ENCODE measurements at places on chromosomes 7 and 10.

GRCh38 chr10:58972576-58973234 is 203.7 kb upstream of the PHYHIPL start:
- DNase-seq: no peak

DNA sequence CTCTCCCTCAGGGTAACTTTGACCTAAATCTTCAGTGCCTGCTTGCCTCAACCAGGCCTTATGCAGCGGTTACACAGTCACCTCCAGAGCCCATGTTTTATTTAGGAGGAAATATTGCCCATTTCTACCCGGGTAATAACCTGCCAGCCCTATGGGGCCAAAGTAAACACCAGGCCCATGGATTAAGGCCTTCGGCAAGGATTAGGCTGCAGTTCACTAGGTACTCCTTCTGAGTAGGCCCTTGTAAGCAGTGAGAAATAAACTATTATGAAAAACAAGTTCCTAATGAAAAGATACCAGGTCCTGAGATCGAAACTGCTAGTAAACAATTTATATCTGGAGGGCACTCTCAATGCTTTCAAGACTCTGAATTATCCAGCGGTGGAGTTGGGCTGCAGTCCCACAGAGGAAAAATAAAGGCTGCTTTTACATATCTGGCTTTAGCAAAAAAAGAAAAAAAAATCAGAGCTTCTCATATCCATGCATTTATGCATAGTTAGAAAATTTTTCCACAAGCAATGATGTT is 3.7 kb upstream of the HOXA10 start:
- no peak for DNase-seq

DNA sequence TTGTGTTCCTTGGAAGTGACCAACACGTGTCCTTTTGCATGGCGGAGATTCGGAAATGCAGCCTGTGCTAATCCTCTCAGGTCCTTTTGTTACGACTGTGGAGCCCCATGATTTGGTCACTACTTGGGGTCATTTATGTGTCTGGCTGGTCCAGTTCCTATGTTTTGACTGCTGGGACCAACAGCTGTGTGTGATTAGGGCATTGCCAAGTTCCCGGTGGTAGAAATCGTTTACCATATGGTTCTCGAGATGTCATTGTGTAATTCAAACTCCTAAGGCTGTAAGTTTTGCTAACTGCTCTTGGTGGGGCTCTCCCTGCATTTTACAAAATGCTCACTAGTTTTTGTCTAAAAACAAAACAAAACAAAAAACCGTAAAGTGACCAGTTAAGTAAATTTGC is 62.0 kb downstream of the CCNY start:
- peak; percentile 70 for DNase-seq

- no peak for DNase-seq
Observed at GRCh38 chr7:27172823-27173510, 1.2 kb downstream of the HOXA10 start.

- DNase-seq: no peak
Observed at GRCh38 chr7:148772297-148773089, 73.8 kb downstream of the CUL1 start.

DNA sequence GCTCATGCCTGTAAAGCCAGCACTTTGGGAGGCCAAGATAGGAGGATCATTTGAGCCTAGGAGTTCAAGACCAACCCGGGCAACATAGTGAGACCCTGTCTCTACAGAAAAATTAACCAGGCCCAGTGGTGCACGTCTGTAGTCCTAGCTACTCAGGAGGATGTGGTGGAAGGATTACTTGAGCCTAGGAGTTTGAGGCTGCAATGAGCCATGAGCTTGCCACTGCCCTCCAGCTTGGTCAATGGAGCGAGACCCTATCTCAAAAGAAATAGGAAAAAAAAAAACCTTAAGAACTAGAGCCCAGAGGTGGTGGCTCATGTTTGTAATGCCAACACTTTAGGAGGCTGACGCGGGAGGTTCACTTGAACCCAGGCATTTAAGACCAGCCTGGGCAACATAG is 2.2 kb downstream of the STRA8 start:
- no peak for DNase-seq

DNA sequence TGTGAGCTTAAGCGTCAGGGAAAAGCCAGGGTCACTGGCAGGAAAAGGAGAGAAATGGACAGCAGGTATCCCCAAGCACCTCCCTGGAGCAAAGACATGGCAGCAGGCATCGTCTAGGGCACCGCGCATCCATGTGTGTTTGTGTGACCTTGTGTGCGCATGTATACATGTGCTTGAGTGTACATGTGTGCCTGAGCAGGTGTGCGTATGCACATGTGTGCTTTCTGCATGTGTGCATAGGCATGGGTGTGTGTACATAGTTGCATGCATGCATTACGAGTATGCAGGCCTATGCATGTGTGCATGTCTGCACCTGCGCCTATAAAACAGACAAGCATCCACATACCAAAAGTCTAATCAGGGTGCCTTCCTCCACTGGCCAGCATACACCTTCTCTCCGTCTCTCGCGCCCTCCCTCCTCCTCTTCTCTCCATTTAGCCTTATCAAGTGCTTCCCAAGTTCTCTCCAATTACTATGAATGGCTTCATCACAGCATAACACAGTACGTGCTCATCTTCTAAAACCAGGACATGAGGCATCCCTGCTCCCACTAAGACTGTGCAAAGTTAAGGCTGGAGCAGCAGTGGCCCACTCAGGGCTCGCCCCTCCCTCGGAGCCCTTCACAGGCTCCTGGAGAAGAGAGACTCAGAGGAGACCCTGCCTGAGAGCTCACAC is 30.6 kb downstream of the RASGEF1A start:
- no peak for DNase-seq

- no peak for DNase-seq
Observed at GRCh38 chr7:121383235-121383910, 12.7 kb downstream of the FAM3C start.

DNA sequence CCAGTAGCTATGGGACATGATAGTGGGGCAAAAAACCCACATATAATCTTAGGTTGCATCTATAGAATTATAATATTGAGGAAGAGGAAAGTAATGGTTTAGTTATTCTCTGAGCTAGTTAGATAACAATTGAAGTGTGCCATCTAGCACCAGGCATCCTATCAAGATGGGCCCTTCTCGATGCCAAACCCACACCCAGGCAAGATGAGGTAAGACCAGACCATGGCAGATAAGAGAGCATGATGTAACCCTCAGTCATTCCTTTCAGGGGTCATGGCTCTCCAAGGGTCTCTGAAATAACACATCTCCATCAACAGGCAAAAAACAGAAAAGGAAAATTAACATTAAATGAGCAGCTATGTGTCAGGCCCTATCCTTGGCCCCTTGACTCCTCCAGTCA is 128.7 kb downstream of the SH3PXD2A start:
- no peak for DNase-seq

- no peak for DNase-seq
Observed at GRCh38 chr10:123868038-123869019, 23.3 kb downstream of the CPXM2 start.

GRCh38 chr10:28375399-28376354 is 72.8 kb upstream of the MPP7 start:
- DNase-seq: no peak

DNA sequence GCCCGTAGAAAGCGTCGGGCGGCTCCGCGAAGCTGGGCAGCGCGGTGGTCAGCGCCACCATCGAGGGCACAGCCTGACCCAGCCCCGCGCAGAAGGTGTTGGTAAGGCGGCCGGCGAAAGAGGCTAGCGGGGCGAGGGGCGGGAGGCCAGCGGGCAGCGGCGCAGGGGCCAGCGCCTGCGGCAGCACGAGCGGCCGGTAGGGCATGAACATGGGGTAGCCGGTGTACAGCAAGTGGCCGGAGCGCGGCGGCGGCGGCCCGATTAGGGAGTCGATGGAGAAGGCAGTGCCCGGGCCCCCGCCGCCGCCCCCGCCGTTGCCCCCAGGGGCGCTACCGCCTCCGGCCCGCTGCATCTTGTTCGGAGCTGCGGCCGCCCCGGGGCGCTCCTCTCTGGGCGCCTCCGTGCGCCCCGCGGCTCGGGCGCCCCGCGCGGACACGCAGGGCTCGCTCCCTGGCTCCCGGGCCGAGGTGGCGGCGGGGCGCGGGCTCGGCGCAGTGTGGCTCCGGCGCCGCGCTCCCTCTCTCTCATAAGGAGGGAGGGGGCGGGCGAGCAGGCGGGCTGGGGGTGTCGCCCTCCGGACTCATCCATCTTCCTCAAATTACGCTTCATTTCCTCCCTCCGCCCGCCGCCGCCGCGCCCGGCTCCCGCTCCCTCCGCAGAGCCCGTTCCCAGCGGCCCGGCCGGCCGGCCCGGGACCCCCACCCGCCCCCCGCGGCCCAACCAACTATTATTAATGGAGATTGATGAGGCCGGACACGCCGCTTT is at the start of gene GBX1:
Gene GBX1, minus strand, starts transcription at position 498 of the 765 bp plus-strand sequence. Its CDS starts 146 bp downstream, at position 352.
- peak; percentile 50 for DNase-seq

GRCh38 chr7:17598846-17599245 is 300.4 kb downstream of the AHR start:
- no peak for DNase-seq

DNA sequence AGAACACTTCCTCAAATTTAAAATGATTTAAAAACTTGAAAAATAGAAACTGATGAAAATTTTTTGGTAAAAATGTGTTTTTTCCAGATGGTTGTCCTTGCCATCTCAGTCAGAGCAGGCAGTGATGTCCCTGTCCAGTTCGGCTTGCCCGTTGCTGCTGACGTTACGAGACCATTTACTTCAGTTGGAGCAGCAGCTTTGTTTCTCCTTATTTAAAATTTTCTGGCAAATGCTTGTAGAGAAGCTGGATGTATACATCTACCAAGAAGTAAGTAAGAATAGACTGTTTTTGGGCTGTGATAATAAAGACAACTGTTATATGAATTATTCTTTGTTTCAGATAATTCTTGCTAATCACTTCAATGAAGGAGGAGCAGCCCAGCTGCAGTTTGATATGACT is 16.1 kb downstream of the EFCAB10 start:
- no peak for DNase-seq

- no peak for DNase-seq
Observed at GRCh38 chr7:128073671-128074310, 42.6 kb upstream of the LRRC4 start.

DNA sequence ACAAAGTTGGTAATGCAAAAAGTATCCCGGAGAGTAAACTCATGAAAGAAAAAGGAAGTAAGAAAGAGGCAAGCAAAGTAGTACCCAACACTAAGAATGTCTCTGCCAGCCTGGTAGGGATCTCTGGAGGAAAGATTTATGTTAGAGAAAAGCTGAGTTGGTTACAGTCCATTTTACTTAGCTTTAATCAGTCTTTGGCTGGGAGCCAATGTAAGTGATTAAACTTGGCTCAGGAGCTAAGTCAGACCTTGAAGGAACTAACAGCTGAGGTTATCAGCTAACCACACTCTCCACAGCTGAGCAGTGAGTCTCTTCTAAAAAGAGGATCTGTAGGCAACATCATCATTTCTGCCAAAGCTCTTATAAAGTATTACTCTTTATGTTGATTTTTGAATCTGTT is 148.0 kb downstream of the ANKRD7 start:
- DNase-seq: no peak

- no peak for DNase-seq
Observed at GRCh38 chr7:147509035-147509501, 1081.5 kb upstream of the C7orf33 start.

DNA sequence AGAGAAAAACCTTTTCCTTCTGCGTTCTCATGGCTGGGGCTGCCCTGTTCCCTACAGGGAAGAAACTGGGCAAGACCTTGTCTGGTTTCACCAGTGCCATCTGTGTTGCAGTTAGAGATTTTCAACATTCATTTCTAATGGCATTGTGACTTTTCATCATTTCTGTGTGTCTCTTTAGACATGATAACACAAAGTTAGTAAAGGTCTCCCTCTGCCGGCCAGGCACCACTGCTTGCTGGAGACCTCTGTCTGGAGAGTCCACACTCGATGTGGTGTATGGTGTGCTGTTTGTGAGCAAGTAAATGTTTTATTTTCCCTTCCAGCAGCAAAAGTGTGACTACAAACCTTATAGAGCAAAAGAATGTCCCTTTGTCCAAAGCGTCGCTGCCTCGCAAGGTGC is 213.5 kb downstream of the PAXIP1 start:
- DNase-seq: peak; percentile 46

DNA sequence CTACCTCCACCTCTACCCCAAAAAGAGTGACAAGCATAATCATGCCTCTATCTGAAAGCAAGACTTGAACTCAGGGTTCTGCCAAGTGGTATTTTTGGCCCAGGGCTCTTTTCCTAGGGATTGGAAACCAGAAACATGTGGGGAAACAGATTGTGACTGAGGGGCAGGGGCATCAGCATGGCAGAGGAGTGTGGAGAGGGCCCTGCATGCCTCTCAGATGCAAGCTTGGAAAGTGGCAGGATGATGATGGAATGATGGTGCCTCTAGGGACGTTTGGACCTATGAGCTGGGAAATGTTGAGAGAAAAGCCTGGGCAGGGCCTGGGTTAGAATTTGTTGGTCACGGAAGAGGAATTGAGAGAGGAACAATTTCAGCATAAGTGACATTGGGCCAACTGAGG is 78.4 kb upstream of the LEP start:
- DNase-seq: no peak

DNA sequence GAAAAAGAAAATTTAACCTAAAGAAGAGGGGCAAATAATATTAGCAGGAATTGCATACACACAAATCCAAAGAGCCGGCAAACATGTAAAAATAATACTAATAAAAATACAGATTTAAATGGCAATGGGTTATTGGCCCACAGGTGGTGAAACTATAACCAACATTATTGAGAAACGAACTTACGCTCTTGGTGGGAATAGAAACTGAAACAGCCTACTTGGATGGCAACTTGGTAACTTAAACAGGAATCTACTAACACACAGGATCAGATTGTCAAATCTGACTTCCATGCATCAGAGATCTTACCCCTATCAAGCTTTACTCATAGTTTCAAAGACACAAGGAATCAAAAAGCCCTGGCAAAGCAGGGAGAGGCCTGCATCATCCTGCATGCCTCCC is 66.5 kb downstream of the ANLN start:
- no peak for DNase-seq

- DNase-seq: no peak
Observed at GRCh38 chr7:1540776-1541271, 10.3 kb downstream of the MAFK start.

GRCh38 chr10:61692447-61693010 is 29.8 kb downstream of the CABCOCO1 start:
- no peak for DNase-seq

DNA sequence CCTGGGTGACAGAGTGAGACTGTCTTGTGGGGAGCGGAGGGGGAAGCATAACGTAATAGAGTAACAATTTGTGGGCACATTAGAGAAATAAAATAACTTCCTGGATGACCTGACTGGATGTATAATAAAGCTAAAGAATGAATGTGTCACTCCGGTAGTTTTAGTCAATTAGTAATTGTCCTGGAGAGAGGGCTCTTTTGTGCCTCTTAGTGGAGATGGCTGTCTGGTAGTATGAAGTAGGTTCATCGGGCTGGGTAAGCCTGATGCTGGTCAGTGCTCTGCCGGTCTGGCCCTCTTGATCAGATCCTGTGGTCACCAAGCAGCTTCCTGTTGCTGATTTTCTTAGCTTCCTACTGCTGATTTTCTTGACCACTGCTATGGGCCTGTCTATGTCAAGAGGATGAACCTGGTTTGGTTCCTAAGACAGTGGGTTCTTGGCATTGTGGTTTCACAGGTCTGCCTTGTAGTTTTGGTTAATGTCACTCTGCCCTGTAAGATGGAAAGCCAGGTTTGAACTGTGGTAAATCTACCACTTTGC is 34.1 kb downstream of the ZRANB1 start:
- no peak for DNase-seq
